ENCODE measurements at places on chromosomes 7 and 10. TPM values are rescaled to one million over a fixed set of nuclear protein-coding genes. Genes with fewer than 3 reads are reported as not detected.

GRCh38 chr10:5927306-5927705 is 37.3 kb downstream of the FBH1 start:
- DNase-seq = no peak

DNA sequence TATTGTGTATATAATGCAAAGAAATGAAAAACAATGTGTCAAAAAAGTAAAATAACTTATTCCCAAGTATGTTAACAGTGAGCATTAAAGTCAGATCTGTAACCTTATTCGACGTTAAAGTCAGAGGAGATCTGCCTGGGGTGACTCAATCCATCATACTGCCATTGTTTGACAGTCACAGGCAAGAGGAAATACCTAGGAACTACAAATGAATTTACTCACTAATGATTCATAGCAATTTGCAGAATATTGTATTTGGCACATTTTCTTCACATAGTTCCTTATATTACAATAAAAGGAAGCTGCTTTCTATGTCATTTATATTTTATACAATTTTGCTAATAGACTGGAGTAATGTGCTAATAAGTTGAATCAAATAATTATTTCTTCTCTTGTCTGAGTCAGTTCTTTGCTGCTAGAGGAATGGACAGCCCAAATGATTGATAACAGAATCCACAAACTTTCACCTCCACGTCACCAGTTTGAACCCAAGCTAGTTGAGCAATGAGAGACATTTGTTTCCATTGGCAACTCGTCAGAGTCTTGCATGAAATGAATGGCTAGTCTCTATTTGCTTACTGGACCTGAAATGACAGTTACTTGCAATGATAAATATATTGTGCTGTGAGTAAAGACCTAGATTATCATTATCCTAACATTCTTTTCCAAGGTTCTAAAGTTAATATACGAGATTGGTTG is 48.5 kb upstream of the TMEM106B start:
- no peak for DNase-seq

DNA sequence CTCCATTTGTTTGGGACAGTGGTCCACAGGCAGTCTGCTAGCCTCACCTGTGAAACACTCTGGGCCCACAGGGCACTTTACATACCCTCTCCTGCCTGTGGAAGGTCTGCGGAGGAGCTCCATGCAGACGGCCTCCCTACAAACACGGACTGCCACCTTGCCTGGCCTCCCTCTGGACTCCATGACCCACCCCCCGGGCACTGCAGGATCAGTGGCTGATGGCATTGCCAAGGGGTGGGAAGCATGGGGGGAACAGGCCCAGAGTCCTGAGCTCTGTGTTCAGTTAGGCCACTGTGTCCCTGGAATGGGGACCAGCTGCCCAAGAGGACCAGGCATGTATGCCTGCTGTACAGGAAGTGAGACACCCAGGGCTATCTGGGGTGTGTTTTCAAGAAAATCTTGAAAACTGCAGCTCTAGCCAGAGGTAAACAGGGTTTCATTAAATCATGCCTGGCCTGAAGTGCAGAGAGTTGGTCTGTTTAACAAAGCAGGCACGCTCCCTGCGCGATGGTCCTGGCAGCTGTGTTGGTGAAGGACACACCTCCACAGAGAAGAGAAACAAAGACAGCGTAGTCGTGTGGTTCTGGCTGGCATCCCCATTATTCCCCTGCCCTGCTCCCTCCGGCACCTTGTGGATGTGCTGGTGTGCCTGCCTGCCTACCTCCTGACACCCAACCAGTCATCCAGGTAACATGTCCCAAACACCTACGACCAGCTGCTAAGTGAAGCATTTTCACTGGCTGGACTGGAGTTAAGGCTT is 470.8 kb upstream of the ZMIZ1 start:
- no peak for DNase-seq

DNA sequence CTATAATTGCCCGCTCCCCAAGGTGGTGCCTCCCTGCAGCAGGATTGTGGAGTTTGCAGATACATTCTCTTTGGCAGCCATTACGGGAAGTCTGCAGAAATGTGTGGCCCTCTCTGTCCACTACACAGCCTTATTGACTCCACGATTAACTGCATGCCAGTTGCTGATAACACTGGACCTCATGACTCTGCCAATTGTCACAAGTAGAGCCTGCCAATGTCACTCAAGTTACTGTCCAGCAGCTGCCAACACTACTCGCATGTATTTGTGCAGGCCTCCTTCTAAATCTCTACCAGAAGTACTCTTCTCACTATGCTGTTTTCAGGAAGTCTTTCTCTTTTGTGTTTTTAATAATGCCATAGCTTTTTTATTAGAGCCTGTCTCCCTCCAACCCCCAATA is 128.8 kb downstream of the PPP1R3A start:
- no peak for DNase-seq

DNA sequence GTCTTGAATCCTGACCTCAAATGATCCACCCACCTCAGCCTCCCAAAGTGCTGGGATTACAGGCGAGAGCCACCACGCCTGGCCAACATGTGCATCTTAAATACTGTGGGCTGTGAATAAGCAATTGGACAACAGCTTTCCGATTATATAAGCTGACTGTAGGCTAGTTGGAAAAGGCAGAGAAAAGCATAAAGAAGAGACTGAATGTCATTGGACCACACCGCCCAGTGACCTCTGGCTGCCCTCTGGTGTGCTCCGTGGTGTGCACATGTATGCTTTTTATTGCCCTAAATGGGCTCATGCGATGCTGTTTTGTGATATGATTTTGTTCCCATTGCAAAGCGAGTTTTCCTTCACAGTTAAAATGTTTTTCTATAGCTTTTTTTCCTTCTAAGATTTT is 15.4 kb upstream of the CSGALNACT2 start:
- no peak for DNase-seq

- no peak for DNase-seq
Measured at GRCh38 chr7:143375298-143376034, 5.7 kb upstream of the ZYX start.

DNA sequence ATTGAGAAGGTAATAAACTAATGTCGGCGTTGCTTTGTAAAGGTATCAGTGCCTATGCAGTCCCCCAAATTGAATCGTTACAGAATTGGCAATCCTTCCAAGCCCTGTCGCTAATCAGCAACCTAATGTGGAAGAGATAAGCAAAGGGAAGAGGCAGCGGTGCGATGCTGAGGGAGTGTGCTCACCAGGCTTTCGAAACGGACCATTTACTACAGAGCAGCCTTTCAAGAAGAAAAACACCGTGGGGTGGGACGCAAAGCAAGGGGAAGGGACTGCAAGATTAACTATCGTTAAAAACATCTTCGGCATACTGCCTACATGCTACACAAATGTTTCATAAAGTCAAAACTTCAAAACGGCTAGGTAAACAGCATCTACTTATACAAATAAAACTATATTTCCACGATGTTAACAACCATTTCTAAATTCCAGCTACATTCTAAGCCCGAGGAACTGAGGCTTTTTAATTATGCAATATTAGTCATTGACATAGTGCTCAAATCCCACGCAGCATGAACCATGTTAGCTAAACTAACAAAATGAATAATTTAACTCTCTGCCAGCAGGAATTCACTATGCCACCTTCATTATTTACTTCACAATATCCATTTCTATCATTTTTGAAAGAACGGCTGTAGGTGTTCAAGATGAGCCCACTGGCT is 85.2 kb downstream of the CHCHD3 start:
- DNase-seq = no peak

DNA sequence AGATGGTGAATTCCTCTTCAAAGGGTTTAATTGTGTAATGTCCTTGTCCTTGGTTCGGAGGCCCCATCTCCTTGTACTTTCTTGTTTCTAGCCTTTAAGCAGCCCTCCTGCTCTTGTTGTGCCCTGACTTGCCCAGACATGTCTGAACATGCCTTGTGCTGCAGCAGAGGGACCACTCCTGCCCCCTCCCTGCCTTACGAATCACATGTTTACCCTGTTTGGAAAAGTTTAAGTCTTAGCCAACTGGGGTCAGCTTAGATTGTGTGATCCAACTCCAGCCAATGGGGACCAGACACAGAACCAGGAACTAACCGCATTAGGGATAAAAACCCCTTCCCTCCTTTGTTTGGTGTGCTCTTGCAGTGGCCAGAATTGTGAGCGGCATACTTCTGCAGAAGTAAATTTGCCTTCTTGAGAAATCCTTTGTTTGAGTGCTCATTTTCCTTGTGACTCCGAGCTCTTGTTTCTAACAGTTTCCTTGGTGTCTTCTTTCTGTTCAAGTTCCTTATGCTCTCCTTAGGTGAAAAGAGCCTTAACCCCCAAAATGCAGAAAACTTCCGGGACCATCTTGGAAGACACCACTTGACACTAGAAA is 29.4 kb downstream of the CLRN3 start:
- no peak for DNase-seq

- DNase-seq = no peak
Measured at GRCh38 chr7:22447762-22448161, 52.2 kb downstream of the STEAP1B start.

- DNase-seq = no peak
Measured at GRCh38 chr7:109782806-109783205, 1213.1 kb downstream of the DNAJB9 start.

GRCh38 chr7:104306793-104307192 is 21.6 kb upstream of the LHFPL3 start:
- no peak for DNase-seq

DNA sequence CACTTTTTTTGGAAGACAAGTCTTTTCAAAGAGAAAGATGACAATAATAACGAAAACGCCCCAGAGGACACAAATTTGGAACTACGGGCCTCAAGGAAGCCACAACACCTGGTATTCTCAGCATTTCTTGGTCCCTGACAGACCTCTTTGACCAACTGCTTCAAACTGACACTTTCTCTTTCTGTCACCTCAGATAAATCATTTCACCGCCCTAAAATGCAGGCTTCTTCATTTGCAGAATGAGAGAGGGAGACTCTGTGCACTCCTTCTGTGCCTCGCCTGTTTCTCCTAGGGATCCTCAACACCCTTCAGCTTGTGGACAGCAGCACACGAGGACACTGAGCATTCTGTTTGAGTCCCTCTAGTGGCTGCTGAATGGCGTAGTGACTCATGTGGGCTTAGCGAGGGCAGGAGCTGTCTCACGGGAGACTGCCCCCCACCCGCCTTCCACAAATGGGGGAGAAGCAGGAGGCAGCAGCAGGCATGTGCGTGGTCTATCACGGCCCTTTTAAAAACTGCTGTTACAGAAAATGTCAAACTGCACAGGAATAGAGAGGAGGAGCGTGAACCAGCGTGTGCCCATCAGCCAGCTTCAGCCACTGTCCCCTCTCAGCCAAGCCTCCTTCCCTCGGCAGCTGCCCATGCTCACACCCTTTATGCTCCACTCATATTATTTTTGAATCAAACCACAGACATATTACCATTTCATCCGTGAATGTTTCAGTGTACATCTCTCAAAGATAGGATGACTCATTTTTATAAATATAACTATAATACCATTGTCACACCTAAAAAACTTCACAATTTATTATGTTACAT is 41.4 kb downstream of the GSDME start:
- no peak for DNase-seq

DNA sequence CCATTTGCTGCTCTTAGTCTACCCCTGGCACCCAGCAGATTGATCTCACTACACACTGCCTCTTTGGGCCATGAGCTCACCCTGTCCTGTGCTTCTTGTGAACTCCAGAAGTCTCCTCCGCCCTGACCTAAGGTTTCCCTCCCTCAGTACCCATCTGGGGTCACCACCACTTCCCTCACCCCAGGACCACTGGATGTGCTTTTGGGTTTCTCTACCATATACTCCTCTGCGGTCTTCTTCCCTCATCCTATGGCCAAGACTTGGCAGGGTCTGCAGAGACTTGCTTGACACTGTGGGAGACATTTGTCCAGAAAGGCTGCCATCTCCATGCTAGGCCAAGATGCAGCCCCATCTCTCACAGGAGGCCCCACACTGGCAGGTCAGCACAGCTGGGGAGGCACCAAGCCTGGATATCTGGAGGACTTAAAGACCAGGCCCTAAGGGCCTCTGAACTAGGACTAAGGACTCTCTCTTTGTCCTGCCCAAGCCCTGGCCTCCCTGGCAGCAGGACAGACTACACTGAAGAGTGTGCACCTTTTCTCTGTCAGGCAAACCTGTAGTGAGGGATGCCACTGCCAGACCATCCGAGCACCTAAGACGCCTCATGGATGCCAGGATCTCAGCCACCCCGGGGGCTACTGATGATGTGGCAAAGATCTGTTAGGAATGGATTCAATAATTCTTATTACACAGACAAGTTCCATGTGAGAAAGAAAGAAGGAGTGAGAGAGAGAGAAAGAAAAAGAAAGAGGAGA is 134.6 kb downstream of the ZNF467 start:
- DNase-seq = no peak

- DNase-seq = no peak
Measured at GRCh38 chr10:24385776-24386175, 176.8 kb downstream of the KIAA1217 start.

Gene GALNT11
- 23.7 TPM for total RNA-seq

Gene OSBPL3
- total RNA-seq = 54.9 TPM

Gene KCNMA1
- total RNA-seq = not detected

Gene OR6B1
- not detected for total RNA-seq

Gene CCDC172
- total RNA-seq = not detected

Gene RBM20
- total RNA-seq = not detected

Data from T-helper 17 cell (primary cell).